Stimulated activated CD8-positive, alpha-beta memory T cell treated with anti-CD3 and anti-CD28 coated beads, Interleukin-7, amount 100 ng/mL, for 1 hour (primary cell): ENCODE measurements at places on chromosomes 2 and 18.

GRCh38 chr2:67871686-67872412 is 191.0 kb downstream of the C1D start:
- DNase-seq = no peak

DNA sequence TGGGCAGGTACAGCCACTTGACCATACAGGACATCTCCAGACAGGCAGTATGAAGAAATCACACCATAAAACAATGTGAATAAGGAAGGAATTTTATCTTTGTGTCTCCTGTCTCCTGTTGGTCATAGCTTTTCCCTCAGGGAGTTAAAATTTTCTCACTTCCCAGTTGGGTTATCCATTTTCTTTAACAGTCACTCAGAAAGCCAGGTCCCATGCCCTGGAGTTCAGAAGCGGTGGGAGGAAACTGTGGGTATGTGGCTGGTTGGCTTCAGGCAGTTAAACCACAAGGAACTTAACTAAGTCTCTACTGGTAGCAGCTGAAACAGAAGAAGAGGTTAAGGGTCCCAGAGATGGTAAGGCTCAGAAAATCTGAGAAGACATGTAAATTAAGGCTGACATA is 6.5 kb upstream of the SMAD2 start:
- DNase-seq = no peak

DNA sequence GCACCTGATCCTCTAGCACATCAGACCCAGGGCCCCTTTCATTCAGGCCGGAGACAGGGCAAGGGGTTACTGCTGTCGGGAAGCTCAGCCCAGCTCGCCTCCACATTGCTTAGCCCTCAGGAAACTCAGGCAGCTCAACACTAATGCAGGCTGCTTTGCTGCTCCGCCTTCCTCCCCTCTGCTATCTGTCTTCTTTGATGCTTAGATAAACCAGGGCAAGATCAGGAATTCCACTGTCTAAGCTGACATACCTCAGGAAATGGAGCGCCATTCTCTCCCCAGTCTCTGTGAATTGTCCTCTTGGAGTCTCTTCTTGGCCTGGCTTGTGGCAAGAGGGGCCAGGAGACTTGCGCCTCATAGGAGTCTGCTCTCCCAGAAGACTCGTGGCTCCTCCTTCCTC is 25.5 kb upstream of the EXOC6B start:
- no peak for DNase-seq

DNA sequence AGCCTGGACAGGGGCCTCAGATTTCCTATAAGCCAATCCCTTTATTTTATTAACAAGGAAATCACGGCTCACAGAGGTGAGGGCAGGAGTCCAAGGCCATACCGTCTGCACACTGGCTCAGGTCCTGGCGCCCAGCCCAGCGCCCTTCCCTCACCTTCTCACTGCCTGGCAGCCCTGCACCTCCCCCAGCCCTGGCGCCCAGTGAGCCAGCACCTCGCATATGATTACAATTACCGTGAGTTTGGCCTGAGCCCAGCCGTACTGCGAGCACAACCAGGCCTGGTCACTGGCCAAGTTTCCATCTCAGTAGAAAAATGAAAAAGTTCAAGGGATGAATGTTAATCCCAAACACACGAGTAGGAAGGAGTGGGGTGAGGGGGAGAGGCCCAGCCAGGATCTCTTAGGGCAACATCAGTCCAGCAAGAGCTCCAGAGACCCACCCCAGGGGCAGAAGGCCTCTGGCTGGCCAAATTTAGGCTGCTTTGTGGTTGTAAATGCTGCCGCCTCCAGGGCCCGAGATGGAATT is 68.4 kb downstream of the MCFD2 start:
- no peak for DNase-seq

DNA sequence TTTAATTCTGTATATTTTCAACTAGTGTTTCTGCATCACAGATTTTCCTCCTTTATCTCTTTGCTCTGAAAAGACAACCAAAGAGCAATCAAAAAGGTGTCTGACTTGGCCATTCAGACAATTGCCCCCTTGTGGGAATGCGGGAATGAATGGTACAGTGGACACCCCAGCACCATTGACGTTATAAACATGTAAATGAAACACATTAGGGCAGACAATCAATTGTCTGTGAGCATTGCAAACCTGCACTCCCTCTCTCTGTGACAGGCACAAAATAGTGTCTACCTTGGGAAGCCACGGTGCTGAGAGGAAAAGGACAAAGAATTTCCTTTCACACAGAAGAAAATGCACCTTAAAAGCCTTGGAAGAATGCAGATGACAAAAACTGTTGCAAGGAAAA is 8.0 kb downstream of the ZEB2 start:
- no peak for DNase-seq

DNA sequence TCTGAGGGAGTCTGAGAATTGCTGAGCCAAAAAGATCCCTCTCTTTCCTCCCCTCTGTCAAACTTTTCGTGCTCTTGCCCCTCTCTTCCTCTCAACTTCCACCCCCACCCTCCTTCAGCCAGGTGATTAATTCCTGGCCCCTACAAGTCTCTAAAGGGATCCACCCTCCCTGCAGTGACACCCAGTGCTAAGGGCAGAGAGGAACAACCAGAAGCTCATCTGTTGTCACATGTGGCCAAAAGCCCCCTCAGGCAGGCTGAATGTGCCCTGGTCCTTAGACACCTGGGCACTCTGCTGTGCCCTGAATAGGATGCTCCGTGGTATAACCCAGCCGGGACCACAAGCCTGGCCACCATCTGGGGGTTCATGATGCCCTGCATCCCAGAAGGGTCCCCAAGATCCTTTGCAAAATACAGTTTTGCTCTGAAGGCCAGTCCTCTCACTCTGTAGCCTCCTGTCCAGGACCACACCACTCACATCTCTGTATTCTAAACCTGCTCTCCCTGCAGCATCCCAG is 234.4 kb downstream of the BCL11A start:
- DNase-seq = no peak

GRCh38 chr2:65392609-65393008 is 39.8 kb downstream of the SPRED2 start:
- no peak for DNase-seq

- no peak for DNase-seq
Measured at GRCh38 chr18:22044474-22045220, 124.7 kb upstream of the GATA6 start.

DNA sequence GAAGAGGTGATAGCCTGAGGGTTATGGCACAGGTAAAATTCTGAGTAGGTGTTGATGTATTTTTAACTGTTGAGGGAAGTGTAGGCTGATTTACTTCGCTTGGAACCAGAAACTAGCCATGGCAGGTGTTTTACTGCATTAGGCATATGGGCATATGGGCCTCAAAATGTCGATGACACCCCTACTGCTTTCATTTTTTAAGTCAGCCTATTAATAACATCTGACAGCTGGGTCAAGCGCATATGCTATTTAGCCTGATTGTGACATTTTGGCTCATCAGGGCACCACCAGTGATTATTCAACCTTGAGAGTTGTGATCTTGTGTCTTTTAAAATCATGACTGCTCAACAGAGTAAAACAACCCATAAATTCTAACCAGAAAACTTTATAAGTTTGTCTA is 1396.9 kb upstream of the NXPH2 start:
- DNase-seq = no peak
